ENCODE measurements at places on chromosomes 16 and 17.

DNA sequence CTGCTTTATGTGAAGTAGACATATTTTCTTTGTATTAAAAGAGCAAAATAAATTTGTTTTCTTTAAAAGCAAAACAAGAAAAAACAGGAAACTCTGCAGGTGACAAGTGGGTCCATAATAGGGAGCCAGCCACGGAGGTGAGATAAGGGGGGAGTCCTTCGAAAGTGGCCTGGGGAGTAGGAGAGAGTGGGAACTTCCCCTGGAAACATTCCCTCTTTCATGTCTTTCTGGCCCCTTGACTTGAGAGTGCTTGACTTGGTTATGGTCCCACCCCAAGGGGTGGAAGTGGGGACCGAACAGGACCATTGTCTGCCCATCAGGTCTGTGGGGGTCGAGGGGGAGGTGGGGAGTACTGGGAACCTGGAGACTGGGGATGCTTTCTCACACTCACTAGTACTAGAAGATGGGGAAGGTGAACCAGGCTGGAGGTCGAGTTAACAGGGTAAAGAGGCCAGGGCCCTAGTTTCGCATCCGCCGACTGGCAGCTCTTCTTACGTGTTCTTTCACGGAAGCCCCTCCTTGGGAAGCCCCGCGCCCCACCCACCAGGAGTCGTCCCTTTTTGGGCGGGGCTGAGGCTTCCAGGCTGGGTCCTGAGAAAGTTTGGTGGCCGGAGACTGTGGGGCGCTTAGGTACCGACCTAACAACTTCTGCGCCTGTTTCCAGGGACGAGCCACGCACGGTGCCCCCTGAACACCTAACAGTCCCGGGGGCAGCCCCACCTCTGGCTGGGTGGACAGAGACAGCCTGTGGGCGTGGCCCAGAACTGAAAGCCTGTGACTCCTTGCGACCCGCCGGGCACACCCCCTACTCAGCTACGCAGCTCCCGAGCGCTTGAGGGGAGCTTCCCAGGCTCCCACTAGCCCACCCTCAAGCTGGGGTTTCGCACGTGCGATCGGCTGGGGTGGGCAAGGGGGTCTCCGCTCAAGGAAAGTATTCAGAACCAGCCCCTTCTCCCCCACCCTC is 790 bp downstream of the TRADD start:
- peak; percentile 86 for DNase-seq

GRCh38 chr16:16992975-16993765 is 477.6 kb downstream of the XYLT1 start:
- no peak for DNase-seq

DNA sequence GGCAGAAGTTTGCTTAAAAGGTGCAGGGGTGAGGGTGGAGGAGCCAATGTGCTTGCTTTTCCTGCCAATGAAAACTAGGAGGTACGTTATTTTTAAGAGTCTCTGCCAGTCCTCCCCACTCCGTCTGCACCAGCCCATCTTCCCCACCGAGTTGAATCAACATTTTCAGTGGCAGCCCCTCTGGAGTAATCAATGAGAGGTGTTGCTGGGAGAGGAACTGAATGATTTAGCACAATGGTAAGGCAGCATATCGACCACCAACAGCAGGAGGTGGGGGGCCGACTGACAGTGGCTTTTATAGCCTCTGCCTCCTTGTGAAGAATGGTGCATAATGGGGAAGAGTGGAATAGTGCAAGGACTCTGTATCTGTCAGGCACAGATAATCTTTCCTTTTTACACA is 1465.0 kb upstream of the GOT2 start:
- DNase-seq, result no peak

GRCh38 chr16:3819175-3819527 is 61.4 kb downstream of the CREBBP start:
- DNase-seq, result no peak

DNA sequence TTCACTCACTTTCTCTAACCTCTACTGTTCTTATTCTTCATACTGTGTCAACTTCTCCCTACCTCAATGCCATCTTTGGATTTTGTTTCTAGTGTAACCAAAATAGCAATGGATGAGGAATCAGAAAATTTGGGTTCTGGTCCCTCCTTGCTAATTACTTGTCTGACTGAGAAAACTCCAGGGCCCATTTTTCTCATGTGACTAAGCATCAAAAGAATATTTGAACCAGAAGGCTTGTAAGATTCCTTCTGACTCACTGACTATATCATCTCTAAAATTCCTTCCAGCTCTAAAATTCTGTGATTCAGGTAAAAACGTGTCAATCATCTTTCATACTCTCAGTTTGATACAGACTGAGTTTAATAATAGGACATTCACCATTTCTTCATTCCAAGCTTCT is 57.9 kb downstream of the BRIP1 start:
- DNase-seq, result no peak

DNA sequence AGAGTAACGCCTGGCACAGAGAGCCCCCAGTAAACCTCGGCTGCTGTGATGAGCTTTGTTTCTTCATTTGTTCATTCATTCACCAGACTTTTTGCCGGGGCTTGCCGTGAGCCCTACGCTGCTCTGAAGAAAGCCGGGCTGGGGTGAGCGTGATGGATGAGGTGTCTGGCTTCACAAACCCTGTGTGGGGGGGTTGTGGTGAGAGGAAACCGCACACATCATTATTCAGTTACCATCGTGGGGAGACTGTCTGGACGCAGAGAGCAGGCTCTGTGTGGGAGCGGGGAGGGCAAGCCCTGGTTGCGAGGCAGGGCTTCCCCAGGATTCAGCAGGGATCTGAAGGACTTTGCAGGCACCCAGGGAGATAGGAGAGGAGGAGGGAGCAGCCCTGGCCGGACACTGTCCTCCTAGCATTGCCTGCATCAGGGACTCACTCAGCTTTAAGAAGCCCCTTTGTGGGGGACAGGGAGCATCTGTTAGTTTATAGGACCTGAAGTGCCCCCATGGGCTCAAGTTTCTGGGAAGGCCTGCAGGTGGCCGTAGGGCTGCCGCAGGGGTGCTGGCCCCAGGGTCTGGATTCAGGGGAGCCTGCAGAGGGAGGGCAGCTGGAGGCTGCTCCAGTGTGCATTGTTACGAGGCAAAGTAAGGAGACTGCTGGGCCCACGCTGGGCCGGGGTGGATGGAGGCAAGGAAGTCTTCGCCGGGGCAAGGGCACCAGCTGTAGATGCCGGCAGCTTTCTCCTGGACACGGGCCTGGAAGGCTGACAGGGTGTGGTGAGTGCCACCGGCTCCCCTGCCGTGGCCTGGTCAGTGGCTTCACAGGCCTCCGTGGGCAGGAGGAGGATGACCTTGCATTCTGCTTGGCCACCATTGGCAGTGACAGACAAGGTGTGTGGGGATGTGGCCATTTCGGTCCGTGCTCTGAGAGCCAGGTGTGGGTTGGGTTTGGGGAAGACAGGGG is 334.5 kb downstream of the SEC14L1 start:
- DNase-seq, result peak; percentile 85

- no peak for DNase-seq
These were observed 51.1 kb downstream of the GPRC5B start for GRCh38 chr16:19833581-19833980.

GRCh38 chr17:82320140-82320840 is 2.9 kb upstream of the CD7 start:
- DNase-seq, result no peak

DNA sequence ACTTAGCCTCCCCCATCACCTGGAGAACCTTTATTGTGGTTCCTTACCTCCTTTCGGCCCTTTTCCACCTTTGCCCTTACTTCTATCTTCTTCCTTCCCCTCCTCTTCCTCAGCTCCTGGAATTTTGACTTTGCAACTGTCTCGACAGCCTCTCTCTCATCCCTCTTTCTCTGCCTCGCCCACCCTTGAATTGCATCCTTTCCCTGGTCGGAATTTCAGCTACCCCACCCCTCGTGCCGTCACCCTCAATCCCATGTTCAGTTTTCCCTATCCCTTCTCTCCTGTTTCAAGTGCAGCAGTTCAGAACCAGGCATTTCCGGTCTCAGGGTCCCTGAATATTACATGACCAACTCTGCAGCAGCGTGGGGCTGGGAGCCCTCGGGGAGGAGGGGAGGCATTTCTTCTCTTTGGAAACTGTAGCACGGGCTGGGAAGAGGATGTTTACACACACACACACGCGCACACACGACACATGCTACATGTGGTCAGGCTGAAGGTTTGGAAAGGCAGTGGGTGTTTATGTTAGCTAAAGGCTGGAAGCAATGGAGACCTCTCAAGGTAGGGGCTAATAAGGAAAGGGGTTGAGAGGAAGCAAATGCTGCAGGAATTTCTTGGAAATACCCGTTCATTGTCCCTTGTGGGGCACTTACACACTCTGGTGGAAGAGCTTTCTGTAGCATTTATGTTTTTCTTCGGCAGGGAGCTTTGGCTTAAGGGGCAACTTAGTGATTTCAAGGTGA is 971 bp downstream of the MINK1 start:
- DNase-seq, result peak; percentile 21

GRCh38 chr16:85275533-85276249 is 163.4 kb upstream of the CIBAR2 start:
- peak; percentile 73 for DNase-seq

DNA sequence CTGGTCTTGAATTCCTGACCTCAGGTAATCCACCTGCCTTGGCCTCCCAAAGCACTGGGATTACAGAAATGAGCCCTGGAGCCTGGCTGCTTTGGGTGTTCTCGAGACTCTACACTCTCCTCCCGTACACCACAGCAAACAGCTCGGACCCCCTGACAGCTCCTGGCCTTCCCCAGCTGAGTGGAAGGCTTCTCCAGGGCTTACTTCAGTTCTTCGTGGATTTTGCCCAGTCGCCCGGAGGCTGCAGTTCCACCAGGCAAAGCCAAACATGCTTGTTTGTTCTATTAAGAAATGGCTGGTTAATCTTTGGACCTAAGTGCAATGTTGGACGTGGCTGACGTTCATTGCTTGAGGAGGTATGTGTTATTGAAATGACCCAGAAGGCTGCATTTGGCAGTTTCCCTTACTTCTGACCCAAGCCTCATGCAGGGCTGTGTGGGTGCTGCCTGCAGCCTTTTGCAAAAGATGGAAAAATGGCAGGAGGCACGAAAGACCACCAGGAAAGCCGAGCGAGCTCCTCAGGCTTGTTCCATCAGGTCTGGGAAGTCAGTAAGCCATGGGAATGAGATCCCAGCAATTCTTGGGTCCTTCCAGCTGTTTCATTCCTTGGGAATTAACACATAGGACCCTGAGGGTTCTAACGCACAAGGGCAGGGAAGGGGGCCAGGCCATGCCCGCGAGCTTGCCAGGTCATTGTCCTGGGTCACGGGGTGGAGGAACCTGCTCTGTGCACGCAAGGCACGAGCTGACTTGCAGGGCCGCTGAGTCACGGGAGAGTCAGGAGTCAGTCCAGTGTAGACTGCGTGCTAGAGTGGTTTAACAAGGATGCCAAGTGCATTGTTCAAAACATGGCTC is 23.9 kb upstream of the KLHDC4 start:
- no peak for DNase-seq

Measured in activated CD4-positive, alpha-beta T cell treated with anti-CD3 and anti-CD28 coated beads, Interleukin-2, amount 50 U/mL, for 48 hours (primary cell).